Central memory CD8-positive, alpha-beta T cell (primary cell): ENCODE measurements at places on chromosomes 7 and 10.

GRCh38 chr10:119705434-119705831 lies 20.4 kb upstream of the INPP5F start:
- no peak for DNase-seq

GRCh38 chr10:79259834-79260233 lies 87.4 kb upstream of the PPIF start:
- no peak for DNase-seq

DNA sequence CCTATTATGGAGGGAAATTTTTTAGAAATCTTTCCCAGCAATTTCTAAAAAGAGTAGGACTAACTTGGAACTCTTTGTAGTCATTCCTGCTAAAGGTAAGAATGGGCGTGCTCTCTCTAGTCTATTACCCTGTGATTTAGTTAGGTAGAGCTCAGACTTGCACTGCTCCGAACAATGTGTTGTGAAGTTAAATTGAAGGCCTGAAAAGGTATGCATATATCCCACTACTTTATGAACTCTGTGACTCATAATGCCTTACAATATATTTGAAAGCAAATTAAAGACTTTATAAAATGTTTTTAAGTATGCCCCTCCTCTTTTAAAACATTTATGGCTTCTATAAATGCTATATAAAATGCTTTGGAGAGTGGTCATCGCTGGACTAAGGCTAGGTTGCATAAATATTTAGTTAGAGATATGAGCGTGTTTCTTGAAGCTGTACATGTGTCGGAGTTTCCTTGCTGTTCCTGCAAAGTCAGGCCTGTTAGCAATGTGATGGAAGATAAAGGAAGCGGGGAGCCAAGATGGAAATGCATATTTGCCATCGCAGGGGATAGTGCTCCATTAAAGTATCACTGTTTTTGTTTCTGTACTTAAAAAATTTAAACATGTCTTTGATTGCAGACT lies 761.4 kb downstream of the LRMDA start:
- DNase-seq = no peak

DNA sequence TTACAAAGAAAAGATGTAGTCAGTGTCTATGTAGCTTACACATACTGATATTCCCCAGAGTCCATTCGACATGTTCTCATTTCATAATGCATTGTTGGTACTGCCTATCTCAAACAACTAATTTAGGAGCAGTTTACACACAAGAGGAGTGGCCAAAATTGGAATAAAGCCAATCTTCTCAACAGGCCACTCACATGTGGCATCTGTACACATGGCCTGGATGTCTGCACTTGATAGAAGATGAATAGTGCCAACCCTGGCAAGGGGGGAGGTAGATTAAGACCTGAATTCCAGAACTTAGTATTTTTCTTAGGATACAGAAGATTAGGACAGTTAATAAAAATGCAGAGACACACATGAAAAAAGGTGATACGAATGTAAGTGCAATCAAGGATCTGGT lies 125.3 kb upstream of the STARD3NL start:
- DNase-seq = no peak

GRCh38 chr7:47370461-47371042 lies 211.4 kb downstream of the TNS3 start:
- no peak for DNase-seq
